ENCODE measurements at places on chromosomes 12 and 14.

GRCh38 chr14:97311411-97311810 is 514.2 kb downstream of the VRK1 start:
- DNase-seq, result no peak

DNA sequence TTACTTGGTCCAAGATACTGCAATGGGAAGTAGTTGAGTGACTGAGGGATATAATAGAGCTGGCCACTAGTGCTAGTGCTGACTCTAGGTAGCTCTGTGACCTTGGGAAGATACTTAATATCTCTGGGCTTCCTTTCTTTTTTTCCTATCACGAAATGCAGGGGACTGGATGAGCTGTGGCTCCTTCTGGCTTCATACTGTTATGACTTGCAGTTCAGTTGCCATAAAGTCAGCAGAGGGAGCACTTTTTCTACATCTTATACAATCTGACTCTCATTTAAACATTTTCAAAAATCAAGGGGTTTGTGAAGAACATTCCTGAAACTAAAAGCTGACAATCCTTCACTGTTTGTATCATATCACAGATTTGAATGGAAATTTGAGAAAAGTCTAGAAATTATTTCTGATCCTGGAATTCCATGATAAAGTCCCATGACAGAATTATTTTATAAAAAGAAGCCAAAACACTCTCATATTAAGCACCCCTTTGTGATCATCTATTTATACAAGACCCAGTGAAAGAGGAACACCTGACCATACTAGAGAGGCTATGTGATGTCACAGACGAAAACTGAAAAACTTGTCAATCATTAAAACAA is 5.3 kb downstream of the BHLHE41 start:
- no peak for DNase-seq

GRCh38 chr12:6607751-6608591 is 792 bp upstream of the CHD4 start:
- peak; percentile 36 for DNase-seq

GRCh38 chr14:80215756-80216581 is 4.7 kb upstream of the DIO2 start:
- DNase-seq, result no peak

GRCh38 chr12:110531741-110532333 is 29.7 kb downstream of the RAD9B start:
- peak; percentile 50 for DNase-seq

DNA sequence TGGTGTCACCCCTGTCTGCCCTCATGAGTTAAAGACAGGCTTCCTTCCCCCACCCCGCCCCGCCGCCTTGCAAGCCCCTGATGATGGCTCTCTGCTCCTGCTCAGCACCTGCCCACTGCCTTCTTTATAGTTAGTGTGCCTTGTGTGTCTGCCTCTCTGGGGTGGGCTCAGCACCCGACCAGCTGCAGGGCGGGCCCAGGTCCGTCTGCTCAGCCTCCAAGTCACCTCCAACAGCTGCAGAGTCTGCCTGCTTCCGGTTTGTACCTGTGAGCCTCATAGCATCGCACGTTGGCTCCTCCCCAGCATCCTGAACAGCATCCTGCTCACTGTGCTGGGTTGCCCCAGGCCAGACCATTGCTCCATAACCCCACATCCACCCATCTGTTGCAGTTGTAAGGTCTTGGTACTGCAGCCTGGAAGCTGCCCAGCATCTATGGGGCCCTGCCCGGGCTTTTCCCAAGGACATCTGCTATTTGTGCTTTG is 3.5 kb downstream of the TGFB3 start:
- DNase-seq, result no peak

All from GM19239 (cell line).